ENCODE measurements at places on chromosomes 7 and 10.

GRCh38 chr10:31623947-31624346 is 304.7 kb downstream of the ARHGAP12 start:
- no peak for DNase-seq

GRCh38 chr7:30780941-30781340 is 9.7 kb downstream of the MINDY4 start:
- peak; percentile 64 for DNase-seq

- DNase-seq = no peak
These were observed 242.6 kb upstream of the FZD8 start for GRCh38 chr10:35884657-35885071.

GRCh38 chr10:132910186-132910880 is 32.0 kb downstream of the CFAP46 start:
- DNase-seq = no peak

GRCh38 chr7:90728568-90728967 is 132.4 kb downstream of the CDK14 start:
- no peak for DNase-seq

DNA sequence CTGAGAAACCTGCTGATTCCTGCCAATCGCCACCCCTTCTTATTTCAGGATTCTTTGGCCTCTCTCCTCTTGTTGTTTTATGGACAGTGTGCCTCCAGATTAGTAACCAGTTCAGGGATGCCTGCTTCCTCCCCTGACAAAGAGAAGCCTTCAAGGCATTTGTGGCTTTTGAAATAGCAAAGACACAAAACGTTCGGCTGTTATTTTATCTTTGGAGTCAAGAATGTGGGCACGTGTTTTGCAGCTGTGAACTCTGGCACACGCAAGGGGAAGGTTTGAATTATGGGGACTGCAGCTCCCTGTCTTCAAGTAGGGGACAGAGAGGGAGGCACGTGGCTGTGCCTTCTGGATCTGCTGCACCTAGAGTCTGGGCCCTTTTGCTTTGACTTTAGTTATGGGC is 157.9 kb upstream of the GRB10 start:
- DNase-seq = no peak

DNA sequence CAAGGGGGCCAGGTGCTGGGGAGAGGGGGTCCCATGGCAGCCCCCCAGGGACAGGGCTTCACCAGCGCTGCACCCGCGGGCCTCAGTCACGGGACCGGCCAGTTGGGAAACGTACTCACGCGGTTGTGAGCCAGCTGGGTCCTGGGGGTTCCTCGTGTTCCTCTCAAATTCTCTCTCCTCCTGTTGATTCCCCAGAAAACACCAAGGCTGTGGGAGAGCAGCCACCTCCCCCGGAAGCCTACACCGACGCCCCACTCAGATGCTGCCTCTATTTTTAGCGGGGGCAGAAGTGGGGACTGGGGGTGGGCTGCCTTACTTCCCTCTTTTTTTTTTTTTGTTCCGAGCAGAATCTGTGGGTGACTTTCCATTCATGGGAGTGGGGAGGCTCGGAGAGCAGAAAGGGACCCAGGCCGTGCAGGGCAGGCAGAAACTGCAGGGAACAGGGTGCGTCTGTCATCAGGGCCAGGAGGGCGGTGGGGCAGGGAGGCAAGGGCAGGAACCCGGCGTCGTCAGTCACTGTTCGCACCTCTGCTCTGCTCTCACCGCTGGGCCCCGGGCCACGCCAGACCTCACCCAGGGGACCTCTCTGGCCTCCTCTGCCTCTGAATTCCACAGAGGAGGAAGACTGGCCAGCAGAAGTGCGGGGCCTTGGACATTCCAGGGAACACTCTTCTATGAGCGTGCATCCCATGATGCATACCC is 63.1 kb downstream of the CARD11 start:
- DNase-seq = no peak

DNA sequence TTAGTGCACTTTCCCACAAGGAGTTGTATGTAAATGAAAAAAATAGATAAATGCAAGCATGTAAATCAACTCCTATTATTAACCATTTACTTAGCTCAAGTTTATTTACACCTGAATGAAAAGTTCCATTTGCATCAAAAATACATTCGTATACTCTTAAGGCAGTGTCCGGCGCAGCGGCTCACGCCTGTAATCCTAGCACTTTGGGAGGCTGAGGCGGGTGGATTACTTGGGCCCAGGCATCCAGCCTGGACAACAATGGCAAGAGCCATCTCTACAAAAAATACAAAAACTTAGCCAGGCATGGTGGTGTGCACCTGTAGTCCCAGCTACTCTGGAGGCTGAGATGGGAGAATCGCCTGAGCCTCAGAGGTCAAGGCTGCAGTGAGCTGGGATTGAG is 4.2 kb upstream of the IDI2 start:
- DNase-seq = no peak

DNA sequence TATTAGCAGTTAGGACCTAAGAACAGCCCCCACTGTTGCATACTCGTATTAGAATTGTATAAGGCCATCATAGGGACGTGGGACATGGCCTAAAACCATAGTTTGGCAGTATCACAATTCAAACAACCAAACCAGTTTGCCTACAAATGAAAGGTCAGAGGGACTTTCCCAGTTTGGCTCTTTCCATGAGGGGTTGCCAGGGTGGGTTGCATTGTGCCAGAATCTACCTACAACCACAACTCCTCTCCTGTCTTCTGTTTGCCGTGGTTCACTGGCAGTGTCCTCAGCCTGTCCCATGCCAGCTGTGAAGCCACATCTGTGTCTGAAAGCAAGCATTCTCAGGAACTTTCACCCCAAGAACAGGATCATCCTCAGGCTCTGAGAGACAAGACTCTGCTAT is 44.5 kb downstream of the PIK3AP1 start:
- no peak for DNase-seq

DNA sequence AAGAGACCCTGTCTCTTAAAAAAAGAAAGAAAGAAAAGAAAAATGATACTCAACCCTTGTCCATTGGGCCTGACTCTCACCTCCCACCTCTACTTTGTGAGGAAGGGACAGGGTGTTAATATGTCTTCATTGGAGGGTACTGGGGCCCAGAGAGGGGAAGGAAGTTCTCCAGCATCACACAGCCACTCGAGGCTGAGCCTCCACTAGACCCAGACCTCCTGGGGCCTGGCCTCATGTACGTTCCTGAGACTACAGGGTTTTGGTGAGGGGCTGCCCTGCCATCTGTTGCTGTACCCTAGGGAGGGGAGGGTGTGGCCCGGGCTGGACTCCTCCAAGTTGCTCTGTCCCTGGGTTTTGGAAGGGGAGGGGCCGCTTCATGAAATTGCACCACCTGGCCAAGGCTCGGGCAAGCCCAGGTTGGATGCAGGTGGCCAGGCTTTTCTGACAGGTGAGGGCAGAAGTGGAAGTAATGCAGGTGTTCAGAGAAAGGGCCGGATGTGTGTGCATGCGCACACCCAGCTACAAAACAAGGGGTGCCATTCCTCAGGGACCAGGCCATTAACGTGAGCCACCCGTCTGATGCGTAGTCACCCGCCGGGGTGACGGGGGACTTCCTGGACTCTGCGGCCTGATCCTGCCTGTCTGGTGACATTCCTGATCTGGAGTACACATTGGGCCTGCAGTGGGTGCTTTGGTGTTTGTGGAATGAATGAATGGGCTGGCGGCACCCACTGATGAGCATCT is 21.7 kb downstream of the GTF2IRD1 start:
- DNase-seq = no peak

GRCh38 chr10:3750006-3750816 is 34.8 kb downstream of the KLF6 start:
- peak; percentile 53 for DNase-seq

- no peak for DNase-seq
These were observed 89.8 kb upstream of the DDC start for GRCh38 chr7:50655020-50655419.

- DNase-seq = no peak
These were observed 21.9 kb downstream of the PDCD4 start for GRCh38 chr10:110893559-110894179.

- DNase-seq = no peak
These were observed 47.9 kb upstream of the DOCK1 start for GRCh38 chr10:126857178-126857806.

DNA sequence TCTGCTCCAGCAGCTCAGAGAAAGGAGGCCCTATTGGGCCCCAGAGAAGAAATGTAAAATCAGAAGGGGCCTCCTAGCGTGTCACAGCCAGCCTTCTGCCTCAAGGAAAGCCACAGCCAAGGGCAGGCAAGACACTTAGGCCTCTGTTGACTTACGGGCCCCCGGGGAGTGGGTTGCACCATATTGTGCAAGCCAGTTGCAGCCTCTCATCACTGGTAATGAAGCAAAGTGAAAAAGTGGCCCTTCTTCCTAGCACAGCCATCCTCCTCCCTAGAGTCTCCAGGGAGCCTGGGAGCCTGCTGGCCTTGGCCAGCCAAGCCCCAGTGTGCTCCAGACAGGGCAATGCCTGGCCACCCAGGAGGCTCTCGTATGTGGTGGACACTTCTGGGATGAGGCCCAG is 56.2 kb upstream of the GDF10 start:
- no peak for DNase-seq

DNA sequence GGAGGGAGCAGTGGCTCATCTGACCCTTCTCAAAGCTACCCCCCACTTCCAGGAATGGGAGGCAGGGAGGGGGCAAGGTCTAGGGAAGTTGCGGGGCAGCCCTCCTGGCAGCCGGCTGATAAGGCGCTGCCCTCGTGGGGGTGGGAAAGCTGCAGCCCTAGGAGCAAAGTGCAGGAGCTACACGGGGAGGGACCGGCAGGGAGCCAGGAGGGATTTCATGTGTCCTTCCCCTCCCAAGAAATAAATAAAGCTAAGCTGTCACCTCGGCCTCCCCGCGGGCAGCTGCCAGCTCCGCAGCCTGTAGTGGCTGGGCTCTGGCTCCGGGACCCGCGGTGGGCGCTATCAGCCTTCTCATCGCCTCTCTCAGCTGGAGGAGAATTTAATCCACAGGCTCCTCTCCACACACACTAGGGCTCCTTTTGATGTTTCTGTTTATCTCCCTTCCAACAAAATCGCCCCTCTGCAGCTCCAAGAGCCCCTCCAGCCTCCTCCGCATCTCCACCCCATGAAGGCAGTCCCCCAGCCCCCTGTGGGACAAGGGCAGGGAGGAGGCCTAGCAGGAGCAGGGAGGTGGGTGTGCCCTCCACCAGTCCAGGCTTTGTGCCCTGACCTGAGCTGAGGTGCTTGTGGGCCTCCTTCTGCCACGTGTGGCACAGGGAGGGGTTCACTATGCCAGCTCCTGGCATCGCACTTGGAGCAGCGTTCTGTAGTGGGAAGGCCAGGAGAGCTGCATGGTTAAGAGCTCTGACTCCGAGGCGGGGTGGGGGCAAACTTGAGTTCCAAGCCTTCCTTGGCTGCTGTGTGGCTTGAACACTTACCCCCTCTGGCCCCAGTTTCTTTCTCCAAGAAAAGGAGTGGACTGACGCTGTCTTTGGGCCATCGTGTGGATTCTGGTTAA is 80.5 kb downstream of the C10orf105 start:
- no peak for DNase-seq

GRCh38 chr10:34530778-34531177 is 284.3 kb downstream of the PARD3 start:
- no peak for DNase-seq

GRCh38 chr7:1314908-1315450 is 82.3 kb downstream of the UNCX start:
- DNase-seq = no peak

DNA sequence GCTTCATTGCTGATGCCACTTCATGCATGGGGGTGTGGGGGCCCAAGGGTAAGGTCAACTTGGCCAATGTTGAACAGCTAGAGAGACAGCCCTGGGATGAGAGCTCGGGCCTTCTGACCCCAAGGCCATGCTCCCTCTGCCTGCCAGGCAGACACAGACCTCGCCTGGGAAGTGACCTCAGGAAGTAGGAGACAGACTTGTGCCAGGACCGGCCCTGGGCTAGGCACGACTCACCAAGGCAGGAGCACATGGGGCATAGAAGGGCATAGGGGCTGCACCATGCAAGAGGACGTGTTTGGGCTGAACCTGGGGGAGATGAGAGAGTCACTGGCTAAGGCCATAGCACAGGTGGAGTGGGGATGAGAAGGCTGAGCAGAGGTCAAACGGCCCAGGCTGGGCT is 27.1 kb downstream of the ZCCHC24 start:
- DNase-seq = no peak

DNA sequence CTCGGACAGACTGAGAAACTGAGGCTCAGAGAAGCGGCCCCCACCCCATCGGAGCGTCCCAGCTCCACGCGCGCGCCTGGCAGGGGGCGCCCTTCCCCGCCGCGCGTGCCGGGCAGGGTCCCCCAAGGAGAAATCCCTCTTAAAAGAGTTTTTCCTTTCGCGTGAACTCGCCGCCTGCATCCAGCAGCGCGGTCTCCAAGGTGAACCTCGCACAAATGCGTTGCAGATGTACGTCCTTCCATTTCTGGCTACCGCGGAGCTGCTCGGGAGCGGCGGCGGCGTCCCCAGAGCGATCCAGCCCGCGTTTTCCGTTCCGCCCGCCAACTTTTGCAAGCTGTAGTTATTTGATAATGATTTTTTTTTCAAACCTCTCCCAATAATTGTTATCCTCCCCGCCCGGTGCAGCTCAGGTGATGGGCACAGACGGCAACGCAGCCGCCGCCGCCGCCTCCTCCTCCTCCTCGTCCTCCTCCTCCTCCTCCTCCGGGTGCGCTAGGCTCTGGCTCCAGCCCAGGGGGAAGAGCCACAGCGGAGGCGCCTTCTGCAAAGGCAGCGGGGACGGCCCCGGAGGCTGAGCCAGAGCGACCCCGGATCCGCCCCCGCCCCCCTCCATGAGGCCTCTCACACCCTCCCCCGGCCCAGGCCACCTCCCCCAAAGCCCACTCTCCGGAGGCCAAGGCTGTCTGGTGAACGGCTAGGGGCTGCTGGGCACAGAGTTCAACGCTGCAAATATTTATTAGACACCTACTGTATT is 74.0 kb upstream of the CUX1 start:
- peak; percentile 47 for DNase-seq

DNA sequence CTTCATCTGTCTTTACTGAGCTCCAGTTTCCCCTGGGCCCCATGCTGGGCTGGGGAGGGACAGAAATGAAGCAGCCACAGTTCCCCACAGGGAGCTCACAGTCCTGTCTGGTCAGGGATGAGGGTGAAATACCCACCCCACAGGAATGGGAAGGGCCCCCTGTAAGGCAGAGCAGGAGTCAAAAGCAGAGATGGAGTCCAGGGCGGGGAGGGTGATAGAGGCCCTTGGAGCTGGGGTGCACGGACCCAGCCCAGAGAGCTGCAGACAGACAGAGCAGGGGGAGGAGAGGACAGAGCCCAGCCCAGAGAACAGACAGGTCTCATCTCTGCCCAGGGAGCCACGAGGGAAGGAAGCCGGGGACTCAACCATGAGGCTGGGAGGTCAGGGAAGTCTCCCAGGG is 34.9 kb upstream of the ZNF488 start:
- no peak for DNase-seq

- no peak for DNase-seq
These were observed 417.9 kb upstream of the KLF6 start for GRCh38 chr10:4202938-4203337.

DNA sequence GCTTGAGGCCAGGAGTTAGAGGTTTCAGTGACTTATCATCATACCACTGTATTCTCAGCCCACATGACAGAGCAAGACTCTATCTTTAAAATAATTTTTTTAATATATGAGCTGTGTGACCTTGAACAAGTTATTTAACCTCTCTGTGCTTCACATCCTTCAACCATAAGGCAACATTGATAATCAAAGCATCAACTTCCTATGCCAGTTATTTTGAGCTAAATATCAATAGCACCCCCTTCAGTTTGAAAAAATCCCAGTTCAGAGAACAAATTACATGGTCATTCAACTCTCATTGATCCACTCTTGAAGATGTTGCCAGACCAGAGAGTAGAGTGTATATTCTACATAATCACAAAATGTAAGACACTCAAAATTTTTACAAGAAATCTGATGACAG is 53.0 kb downstream of the ASNS start:
- no peak for DNase-seq

All from heart right ventricle (tissue), 16 donors.